NCI-H146 (cell line): ENCODE measurements at places on chromosomes 2 and 18.
A peak's percentile ranks its signal among the peaks of the same experiment; 100 is the strongest.

DNA sequence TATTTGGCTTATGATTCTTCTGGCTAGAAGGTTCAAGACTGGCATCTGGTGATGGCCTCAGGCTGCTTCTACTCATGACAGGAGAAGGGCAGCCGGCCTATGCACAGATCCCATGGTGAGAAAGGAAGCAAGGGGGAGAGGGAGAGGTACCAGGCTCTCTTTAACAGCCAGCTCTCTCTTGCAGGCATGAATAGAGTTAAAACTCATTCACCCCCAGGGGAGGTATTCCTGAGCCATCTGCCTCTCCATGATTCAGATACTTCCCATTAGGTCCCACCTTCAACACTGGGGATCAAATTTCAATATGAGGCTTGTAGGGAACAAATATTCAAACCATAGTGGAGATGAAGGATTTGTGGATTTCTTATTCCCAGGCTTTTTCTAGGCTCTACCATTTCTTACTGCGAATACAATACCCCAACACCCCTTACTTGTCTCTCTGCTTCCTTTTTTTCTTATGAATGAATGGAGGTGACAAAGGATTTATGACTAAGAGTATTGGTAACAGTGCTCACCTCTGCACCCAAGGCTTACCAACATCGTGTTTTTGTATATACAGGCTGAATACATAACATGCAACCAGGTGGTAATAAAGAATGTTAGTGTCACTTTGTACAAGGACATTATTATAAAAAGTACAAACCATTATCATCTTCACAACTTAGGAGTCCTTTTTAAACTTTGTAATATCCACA, 454.6 kb upstream of the TRIB2 start:
- DNase-seq: no peak

DNA sequence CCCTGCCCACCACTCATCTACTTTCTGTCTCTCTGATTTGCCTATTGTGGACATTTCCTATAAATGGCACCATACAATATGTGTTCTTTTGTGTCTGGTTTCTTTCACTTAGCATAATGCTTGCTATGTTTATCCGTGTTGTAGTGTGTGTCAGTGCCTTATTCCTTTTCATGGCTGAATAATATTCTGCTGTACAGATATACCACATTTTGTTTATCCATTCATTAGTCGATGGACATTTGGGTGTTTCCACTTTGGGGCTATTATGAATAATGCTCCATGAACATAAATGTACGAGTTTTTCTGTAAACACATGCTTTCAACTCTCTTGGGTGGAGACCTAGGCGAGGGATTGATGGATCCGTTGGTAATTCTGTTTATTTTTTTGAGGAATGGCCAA, 15.6 kb downstream of the ARL4C start:
- no peak for DNase-seq

GRCh38 chr18:61159246-61159645, 174.0 kb upstream of the CDH20 start:
- no peak for DNase-seq

GRCh38 chr2:180003559-180003958, 3.5 kb downstream of the CWC22 start:
- DNase-seq: no peak

GRCh38 chr2:151640087-151640486, 94.2 kb downstream of the NEB start:
- DNase-seq: no peak

GRCh38 chr2:170227951-170228350, 50.0 kb downstream of the MYO3B start:
- DNase-seq: no peak

- no peak for DNase-seq
These were observed 38.7 kb downstream of the RALBP1 start for GRCh38 chr18:9513971-9514512.

- DNase-seq: peak; percentile 77
These were observed at the start of gene FOXI3 for GRCh38 chr2:88452565-88452905. FOXI3 (minus strand) TSS chr2:88452693; CDS start chr2:88452535, 158 bp downstream.

DNA sequence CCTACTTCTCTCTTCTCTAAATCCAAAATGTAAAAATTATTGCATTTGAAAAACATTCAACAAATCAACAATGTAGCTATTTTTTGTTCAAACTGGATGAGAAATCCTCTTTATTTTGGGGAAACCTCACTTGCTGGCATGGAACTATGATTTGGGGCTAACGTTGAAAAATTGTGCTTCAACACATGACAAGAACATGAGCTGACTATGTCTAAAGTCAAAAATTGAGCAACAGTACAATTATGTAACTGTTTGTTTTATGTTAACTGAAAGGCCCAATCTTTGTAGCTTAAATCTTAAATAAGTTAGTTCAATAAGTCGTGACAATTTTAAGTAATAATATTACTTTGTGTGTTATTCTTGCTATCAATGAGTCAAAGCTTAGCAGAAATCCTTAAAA, 67.3 kb downstream of the TMEFF2 start:
- DNase-seq: no peak

- DNase-seq: no peak
These were observed 565.4 kb downstream of the TNS1 start for GRCh38 chr2:217437290-217437870.

DNA sequence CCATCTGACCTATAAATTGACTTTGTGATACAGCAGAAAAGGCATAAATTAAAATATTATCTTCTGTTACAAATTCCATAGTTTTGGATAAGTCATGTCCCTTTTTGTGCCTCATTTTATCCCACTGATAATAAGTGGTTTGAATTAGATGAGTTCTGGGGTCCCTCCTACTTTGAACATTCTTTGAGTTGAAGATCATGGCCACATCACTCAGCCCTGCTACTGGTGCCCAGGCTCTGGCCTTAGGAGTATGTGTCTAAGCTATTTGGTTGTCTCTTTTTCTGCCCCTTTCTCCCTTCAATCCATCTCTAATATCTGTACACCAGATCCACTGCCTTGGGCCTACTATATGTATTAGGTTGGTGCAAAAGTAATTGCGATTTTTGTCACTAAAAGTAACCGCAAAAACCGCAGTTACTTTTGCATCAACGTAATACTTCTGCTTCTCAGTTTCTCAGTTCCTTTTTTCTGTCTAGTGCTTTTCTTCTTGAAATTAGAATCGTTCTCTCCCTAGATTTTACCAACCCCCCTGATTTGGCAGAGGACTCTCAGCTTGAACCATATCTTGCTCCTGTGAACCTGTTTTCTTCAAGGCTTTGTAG, 362.5 kb upstream of the TNP1 start:
- DNase-seq: no peak

GRCh38 chr18:76452357-76452756, 42.7 kb downstream of the ZNF516 start:
- DNase-seq: peak; percentile 77
